ENCODE measurements at places on chromosomes 4 and X.

- no peak for DNase-seq
These were observed 87.1 kb downstream of the TBC1D19 start for GRCh38 chr4:26670903-26671537.

DNA sequence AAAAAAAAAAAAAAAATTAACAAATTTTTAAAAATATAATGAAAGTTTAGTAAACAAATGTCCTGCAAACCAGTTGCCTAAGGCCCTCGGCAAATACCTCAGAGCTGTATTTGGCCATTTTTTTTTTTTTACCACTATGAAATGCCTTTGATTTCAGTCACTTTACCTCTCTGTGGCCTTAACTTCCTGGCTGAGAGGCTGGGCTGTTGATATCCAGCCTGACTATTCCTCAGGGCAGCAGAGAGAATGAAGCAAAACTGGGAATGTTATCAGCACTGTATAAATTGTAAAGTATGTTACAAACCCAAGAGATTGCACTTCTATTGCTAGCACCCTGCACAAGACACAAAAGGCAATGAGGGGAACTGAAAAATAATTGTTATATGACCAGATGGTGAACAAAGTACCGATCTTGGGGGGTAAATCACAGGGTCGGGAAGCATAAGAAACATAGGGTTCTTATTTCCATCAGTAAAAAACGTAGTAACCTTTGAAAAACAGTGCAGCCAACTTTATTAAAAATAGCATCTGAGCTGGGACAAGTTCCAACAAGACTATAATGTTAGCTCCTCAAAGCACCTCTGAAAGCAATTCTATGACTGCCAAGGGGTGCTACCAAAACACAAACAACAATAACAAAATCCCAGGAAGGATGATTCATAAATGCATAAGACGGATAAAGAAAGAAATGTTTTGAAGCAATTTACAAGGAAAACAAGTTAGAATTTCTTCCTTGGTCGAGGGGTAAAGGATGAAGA, 18.1 kb downstream of the USP46 start:
- no peak for DNase-seq

DNA sequence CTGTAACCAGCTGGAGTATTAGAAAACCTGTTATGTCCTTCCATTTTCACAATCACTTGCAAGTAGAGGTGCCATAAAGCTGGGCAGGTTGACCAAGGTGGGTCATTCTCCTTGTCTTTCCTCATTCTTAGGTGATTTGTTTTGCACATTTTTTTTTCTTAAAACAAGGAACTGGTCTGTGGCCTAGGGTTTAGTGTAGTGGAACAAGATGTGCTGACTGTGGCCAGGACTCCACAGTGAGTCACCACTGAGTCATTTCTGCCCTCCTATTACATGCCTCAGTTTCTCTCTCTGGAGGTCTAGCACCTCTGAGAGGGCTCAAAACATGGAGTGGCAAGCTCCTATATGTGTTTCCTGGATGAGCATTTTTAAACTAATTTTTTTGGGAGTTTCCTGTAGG, 355.9 kb downstream of the GPM6A start:
- no peak for DNase-seq

GRCh38 chr4:98473046-98473445, 185.4 kb downstream of the TSPAN5 start:
- DNase-seq = no peak

- no peak for DNase-seq
These were observed 3.7 kb downstream of the GPRIN3 start for GRCh38 chr4:89303814-89304388.

GRCh38 chr4:128955751-128956150, 137.6 kb downstream of the SCLT1 start:
- DNase-seq = no peak
